WERI-Rb-1 (cell line): ENCODE measurements at places on chromosomes 5 and 9.

DNA sequence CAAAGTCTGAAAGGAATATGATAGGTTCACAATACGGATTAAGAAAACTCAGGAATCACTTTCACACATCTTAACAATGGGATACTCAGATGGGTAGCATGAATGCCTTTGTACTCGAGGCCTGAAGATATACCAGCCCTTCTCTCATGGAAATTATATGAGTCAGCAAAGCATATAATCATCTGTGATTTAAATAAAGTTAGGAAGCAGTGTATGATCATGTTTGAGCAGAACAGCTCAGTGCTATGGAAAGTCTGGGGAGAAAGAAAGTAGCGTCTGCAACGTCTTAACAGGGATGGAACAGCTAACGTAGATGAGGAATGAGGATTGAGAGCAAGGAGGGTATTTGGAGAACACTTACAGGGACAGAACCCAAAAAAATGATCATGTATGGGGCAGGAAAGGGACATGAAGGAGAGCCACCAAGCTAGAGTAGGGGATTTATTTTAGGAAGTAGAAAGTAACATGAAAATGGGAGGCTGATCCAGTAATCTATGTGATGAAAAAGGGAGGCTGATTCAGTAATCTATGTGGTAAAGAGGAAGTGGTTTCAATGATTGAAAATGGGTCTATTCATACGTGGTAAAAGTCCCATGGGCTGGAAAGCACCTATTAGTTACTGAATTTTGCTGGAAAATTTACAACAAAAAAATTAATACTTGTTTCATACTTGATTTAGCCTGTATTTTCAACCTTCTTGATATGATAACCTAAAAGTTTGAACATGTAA, 85.9 kb downstream of the GNA14 start:
- DNase-seq, result no peak

- DNase-seq, result no peak
Measured at GRCh38 chr9:131578731-131579504, 33.6 kb downstream of the PRRT1B start.

DNA sequence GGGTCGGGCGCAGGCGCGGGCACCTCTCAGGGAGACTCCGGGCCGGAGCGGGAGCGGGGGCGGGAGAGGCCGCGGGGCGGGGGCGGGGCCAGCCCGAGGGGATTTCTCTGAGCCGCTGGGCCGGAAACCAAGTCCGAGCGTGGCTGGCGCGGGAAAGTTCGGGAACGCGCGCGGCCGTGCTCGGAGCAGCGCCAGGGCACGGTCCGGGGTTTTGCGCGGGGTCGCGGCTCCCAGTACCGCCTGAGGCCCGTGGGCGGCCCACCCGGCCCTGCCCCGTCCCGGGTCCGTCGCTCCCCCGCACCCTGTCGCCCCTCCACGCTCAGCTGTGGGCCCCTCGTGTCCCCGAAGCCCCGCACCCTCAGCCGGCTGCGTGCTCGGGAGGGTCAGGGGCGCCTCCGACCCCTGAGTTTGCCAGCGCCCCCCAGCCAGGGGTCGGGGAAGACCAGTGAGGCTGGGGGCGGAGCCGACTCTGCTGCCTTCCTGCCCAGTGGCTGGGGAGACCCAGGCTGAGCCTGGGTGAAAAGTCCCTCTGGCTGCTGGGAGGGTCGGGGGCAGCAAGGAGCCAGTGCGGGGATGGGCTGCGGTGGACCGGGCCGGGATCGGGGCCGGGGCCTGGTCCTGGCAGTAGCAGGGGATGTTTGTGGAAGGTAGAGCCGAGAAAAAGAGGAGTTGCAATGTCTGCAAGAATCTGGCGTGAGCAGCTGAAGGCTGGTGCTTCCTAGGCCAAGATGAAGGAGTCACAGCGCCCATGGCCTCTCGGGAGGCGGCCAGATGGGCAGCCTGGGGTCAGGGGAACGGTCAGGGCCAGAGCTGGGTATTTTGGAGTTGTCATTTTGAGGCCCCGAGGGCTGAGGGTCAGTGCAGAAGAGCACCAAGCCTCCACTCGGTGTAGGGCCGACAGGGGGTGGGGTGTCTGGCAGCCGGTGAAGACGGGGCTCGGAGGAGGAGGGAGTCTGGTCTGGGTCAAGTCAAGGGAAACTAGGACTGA, 588 bp downstream of the TRAF2 start:
- peak; percentile 39 for DNase-seq

DNA sequence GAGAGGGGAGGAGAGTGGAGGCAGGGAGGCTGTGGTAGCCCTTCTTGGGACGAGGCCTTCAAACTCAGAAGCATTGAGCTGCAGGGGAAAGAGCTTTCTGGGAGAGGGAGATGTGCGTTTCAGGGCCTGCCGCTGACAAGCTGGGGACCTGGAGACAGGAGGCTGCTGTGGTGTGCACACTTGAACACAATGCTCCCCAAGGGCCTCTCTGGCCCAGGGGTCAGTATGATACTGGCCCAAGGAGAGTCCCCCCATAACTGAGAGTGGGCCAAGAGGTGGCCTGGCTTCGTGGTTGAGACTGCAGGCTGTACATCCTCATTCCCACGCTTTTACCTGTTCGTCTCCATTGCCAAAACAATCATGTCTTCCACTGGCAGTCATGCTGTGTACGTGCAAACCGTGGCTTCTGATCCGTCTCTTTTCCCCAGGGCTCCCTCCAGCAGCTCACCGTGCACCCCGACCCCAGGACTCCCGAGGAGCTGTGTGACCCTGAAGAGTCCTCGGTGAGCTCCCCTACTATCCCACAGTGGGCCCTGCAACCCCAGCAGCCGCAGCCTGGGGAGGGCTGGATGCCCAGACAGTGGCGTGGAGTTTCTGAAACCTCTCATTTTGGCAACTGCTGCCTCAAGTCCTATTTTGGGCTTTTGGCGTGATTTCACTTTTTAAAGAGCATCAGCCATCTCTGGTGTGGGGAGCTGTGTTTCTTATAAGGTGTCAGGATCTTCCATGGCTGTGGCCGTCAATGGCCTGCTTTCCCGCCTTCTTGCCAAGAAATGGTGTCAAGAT, 43.4 kb downstream of the COL15A1 start:
- DNase-seq, result no peak

GRCh38 chr5:55232985-55233928, at the start of gene CCNO:
Gene CCNO (minus strand): TSS chr5:55233608. CDS start chr5:55233523, 85 bp downstream.
- DNase-seq, result peak; percentile 75

DNA sequence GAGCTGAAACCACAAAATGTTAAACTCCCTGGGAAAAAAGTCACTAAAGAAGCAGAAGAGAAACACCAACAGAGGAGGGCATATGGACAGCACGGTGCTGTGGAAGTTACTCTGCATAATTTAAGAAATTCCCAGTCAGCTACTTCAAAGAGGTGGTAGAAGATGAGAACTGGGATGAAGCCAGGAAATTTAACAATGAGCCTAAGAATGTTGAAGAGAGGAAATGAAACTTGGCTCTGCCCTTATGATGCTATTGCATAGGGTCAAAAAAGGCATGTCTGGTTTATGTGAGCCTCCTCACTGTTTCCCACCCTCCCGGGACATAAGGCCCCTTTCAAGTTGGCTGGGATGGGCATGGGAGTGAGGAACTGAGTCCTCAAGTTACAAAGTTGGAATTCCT, 25.4 kb upstream of the SNX18 start:
- DNase-seq, result no peak

- DNase-seq, result peak; percentile 4
Measured at GRCh38 chr9:127180457-127181314, 58.3 kb upstream of the ANGPTL2 start.

GRCh38 chr5:118193194-118193905, 795.0 kb downstream of the DTWD2 start:
- DNase-seq, result no peak

DNA sequence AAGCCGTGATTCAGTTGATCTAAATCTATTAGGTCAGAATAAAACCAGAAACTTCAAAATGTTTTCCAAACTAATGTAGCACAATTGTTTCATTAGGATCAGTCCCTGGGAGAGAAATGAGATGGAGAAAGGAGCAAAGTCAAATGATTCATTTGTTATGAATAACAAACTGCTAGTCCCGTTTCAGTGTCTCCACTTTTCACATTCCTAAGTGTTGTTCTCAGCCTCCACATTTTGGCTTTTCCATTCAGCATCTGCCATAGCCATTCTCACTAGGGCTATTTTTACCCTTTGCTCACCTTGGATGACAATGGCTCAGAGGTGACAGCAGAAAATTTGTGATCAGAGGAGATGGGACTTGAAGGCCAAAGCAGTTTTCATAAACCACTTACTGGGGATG, 314.1 kb upstream of the KIF2A start:
- DNase-seq, result no peak

DNA sequence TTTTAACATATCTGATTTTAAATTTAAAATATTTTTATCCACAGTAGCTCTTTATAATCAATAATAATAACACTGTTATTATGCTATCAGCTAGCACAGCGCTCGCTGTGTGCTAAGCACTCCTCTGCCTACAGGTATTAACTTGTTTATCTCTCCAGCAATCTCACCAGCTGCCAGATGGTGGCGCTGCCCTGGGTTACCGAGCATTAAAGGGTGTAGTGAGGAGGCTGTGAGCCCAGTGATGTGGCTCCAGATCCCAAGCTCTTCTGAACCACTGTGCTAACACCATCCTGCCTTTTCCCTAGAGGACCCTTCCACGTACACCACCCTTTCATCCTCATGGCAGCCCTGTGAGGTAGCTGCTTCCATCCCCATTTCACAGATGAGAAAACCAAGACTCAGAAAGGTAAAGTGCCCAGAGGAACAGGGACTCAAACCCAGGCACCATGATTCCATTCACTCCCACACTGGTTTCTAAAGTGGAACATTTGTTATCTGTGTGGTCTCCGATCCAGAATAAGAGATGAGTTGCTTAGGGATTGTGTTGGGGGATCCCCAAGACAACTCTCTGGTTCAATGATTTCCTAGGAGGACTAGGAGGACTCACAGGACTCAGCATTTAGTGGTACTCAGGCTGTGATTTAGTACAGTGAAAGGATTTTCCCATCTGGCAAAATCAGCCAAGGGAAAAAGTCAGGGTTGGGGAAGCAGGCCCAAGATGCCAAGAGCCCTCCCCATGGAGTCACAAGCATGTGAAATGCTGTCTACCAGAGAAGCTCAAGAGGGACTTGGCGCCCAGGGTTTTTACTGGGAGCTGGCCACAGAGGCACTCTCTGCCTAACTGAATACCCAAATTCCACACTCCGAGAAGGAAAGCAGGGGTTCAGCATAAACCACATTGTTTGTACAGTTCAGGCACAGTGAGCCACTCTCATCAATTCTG, 7.0 kb downstream of the IGFBPL1 start:
- peak; percentile 85 for DNase-seq

GRCh38 chr5:115181757-115182156, 12.0 kb upstream of the TRIM36 start:
- no peak for DNase-seq

GRCh38 chr5:77168879-77169244, 41.6 kb upstream of the PDE8B start:
- DNase-seq, result no peak

DNA sequence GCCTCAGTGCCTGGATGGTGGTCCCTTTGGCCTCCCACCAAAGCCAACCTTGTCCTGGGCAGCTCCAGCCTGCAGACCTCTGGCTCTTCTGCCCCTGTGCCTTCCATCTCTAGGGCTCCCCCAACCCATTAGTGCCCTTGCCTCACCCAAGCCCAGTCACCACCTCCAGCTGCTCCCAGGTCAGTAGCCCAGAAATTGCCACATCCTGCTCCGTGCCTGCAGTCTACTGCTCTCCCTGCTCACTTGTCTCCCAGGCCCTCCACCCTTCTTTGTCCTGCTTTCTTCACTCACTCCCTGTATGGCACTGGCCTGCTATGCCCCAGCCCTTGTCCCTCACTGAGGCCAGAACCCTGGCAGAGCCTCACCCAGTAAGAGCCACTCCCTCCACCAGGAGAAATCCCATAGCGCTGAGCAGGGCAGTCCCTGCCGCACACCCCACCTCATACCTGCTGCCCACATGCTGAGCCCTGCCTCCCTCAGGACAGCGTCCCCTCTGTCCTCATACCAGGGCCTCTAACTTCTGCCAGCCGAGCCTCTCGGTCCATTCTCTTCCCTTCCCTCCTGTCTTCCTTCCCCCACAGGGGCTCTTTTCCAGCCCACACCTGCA, 44.4 kb downstream of the JADE2 start:
- no peak for DNase-seq

DNA sequence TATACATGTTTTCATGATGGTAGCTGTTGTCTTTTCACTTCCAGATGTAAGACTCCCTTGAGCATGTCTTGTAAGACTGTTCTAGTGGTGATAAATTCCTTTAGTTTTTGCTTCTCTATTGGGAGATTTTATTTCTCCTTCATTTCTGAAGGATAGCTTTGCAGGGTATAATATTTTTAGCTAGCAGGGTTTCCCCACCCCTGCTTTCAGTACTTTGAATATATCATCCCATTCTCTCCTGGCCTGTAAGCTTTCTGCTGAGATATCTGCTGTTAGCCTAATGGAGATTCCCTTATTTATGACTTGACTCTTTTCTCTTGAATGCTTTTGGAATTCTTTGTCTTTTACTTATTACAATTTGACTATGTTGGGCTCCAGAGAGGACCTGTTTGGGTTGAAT, 211.0 kb downstream of the GDNF start:
- no peak for DNase-seq

DNA sequence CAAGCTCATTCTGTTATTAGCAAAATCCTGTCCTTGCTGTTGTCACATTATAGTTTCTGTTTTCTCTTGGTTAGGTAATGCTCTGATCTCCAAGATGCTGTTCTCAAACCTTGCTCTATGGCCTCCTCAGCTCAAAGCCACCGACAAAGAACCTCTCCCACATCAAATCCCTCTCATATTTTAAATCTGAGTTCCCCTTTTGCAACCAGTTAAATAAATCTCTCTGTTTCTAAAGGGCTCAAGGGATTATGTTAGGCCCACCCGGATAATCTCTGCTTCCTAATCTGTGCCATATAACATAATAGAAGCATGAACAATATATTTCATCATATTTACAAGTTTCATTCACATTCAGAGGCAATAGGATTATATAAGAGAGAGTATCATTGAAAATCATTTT, 286.0 kb downstream of the CYLC2 start:
- peak; percentile 52 for DNase-seq

- DNase-seq, result no peak
Measured at GRCh38 chr5:151063142-151063989, 17.5 kb downstream of the TNIP1 start.

- DNase-seq, result peak; percentile 20
Measured at GRCh38 chr9:120659209-120659608, 55.1 kb downstream of the MEGF9 start.

- DNase-seq, result no peak
Measured at GRCh38 chr5:107484281-107484680, 186.5 kb downstream of the EFNA5 start.
